ENCODE measurements at places on chromosomes 5 and 9.

GRCh38 chr5:67366691-67367395 lies 170.2 kb upstream of the CD180 start:
- DNase-seq, result no peak

GRCh38 chr9:120137186-120137840 lies 442.7 kb downstream of the CDK5RAP2 start:
- DNase-seq, result no peak

DNA sequence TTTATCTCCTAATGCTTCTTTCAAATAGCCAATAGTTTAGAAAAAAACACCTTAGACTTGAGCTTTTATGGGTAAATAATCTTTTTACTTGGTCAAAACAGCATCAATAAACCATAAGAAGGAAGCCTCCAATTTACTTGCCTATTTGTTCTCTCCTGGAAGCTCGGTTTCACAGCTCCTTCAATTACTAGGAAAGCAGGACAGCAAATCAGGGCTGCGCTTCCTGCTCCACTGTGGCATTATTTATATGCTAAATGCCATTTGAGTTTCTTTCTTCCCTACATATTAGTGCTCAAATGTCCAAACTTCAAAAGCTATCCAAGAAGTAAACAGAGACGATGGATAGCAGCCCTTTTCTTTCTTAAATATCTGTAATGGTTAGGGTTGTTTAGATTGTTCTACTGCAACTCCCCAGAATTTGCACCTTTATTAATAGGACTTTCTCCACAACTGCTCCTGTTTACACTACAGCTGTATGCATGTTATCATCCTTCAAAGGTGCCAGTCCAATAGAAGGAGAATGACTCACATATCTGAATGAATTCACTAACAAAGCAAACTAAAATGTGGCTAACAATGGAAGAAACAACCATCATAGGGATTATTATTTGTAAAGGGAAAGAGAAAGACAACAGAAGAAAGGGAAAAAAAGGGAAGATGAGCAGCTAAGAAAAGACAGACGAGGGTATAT lies 58.7 kb downstream of the MED27 start:
- no peak for DNase-seq

- DNase-seq, result no peak
Measured at GRCh38 chr9:107638521-107639310, 149.1 kb upstream of the KLF4 start.

DNA sequence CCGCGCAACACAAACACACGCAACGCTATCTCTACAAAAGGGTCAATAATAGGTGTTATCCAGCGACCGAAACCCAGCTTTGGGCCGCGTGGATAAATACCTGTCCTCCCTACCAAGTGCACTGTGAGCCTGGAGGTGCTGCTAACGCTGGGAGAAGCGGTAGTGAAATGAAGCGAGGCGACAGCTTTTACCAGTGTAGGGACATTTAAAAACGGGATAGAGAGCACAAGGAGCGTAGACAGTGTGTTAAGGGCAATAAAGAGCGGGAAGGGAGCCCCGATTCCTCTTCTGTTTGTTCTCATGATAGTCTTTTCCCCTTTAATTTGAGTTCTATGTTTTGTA lies 421 bp upstream of the DEPDC1B start:
- DNase-seq, result no peak

DNA sequence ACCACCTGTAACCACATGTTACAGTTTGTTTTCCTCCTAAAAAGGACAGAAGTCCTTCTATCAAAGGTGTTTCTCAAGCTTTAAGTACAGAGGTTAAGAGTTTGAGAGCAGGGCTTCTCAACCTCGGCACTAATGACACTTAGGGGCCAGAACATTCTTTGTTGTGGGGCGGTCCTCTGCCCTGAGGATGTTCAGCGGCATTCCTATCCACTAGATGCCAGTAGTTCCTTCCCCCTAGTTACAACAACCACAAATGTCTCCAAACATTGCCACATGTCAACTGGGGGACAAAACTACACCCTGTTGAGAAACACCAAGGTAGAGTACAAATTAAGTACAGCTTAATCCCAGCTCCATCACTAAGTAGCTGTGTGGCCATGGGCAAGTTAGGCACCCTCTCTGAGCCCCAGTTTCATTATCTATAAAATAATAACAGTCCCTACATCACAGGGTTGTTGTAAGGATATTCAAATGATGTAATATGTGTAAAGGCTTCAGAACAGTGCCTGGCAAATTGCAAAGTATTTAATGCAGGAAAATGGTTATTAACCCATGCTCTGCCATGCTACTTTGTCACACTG lies 44.6 kb downstream of the PIP5K1B start:
- DNase-seq, result no peak

- DNase-seq, result no peak
Measured at GRCh38 chr5:179288101-179288808, 57.0 kb downstream of the ADAMTS2 start.

- no peak for DNase-seq
Measured at GRCh38 chr9:130137641-130138081, 34.5 kb upstream of the NCS1 start.

DNA sequence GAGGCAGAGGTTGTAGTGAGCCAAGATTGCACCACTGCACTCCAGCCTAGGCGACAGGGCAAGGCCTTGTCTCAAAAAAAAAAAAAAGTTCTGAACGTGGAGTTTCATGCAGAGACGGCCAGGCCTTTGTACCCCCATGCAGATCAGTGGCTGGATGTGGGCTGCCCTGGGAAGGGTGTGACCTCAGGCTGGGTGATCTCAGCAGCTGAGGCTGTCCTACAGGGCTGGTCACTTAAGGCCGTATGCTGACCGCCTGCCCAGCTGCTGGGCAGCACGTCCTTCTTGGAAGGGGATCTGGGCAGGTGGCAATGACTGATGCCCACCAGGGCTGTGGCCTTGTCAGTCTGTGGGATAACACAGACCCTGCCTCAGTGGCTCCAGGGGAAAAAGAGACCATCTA lies 37.2 kb upstream of the GRHPR start:
- no peak for DNase-seq

DNA sequence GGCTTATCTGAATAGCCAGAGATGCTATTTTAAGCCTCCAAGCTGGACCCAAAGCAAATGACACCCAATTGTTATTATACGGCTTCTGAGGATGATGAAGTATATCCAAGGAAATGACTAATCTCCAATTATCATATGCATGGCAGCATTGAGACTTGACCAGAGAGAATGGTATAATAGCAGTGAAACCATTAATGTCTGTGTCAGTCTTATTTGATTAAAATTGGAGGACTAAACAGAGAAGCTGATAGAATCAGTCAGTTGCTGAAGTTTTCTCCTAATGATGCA lies 200.5 kb downstream of the EFNA5 start:
- DNase-seq, result no peak

- DNase-seq, result no peak
Measured at GRCh38 chr5:54205453-54205852, 104.9 kb downstream of the ARL15 start.

- no peak for DNase-seq
Measured at GRCh38 chr9:96607971-96608370, 11.7 kb downstream of the CDC14B start.

DNA sequence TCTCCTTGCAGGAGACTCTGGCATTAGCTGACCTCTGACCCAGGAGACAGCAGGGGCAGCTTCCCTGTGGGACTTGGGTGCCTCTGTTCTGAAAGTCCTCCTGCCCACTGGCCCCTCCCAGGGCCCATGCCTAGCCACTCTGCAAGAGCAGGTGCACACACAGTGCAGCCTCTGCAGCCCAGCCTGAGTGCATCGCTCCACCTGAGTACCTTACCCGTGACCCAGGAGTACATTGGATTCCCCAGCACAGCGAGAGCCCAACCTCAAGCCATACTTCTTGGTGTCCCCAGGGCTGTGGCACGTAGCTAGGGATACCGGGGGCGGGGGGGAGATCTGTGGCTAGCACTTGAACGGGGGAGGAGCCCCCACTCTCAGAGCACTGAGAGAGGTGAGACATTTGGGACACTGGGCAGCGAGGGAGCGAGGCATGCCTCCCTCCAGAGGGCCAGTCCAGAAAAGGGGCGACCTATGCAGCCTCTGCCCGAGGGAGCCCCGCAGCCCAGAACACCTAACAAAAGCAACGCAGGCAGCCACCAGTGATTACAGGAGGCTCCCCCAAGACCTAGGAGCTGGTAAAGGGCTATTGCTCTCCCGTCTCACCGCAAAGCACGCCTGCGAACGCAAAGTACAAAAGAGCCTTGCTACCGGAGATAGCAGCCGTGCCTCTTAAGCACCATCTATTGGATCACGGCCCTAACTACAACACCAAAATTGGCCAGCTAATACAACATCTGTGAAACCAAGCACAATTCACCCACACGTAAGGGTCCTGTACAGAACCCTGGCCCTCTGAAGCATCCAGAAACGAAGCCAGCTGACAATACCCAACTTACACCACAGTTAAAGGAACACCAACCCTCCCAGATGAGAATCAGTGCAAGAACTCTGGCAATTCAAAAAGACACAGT lies 826 bp upstream of the PRDM9 start:
- no peak for DNase-seq

DNA sequence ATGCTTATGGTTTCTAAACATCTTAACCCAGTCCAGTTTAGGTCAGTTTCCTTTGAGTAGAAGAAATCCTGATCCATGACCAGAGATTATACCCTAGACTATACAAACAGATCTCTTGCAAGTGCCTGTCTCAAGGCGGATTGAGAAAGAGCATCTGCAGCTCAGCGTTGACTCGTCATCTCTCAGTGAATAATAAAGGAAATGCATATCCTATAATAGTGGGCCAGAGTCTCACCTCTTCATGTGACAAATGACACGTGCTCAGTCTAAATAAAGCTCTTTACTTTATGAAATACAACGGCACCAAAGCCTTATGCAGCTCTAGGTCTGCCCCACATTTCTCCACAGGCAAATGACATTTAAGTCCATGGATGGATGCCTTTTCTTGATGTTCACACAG lies 179.4 kb upstream of the NR3C1 start:
- no peak for DNase-seq

DNA sequence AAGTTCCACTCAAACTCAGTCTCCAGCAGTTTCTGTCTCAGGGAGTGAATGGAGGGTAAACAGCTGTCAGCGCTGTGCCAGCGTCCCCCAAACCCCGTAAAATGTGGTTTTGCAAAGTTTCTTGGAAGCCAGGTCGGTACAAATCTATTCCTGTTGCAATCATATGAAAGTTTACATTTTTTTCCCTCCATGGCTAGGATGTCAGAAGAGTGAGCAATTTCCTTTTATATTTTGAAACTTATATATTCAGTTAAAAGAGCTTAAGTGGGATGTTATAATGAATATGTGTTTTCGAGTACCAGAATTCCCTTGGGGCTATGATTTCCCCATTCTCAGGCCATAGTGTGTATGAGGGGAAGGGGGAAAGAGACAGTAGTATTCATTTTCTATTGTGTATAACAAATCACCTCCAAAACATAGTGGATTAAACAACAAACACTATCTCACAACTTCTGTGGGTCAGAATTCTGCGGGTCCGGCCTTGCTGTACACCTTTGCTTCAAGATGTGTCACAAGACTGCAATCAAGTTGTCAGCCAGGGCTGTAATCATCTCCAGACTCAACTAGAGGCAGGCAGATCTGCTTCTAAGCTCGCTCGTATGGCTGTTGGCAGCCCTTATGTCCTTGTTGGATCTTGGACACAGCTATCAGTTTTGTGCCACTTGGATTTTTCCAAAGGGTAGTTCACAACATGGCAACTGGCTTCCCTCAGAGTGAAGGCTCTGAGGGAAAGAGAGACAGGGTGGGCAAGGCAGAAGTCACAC lies 107.4 kb downstream of the SNX18 start:
- DNase-seq, result no peak

DNA sequence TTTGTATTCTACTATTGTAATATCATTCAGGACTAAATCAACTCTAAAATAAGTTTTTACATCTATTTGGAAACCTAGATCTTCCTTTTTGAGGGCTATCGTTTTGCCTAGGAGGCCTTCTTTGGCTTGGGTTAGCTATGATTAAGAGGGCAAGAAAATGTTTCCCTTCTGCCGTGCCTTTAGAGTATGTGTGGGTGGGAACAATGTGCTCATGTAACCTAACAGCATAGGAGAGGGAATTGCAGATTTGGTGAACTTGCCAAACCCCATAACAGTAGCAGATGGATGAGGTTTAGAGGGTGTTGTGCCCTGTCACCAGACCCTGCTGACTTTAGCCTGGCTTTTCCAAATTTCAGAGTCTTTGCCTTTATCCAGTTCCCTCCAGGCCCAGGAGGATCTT lies 339.0 kb downstream of the ADGRV1 start:
- DNase-seq, result no peak

GRCh38 chr9:14627513-14627912 lies 65.7 kb downstream of the ZDHHC21 start:
- no peak for DNase-seq

- no peak for DNase-seq
Measured at GRCh38 chr5:55638455-55638854, 73.7 kb downstream of the SLC38A9 start.

GRCh38 chr9:122246666-122247065 lies 17.9 kb upstream of the LHX6 start:
- no peak for DNase-seq

DNA sequence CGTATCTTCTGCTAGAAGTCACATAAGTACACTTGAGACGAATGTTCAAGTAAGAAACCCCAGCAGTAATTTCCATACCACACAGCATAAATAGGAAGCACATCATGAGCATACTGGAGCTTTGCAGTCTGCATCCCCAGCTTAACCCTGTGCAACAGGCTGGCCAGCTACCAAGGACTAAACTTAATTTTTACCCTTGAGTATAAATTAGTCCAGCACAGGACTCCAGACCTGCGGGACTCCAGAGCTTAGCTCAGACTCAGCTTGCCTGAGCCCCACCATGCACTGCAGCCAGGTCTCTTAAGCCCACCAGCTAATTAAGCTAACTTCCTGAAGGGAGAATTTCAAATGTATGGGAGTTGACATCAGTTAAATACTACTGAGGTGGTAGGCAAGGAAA lies 491.0 kb downstream of the ARHGEF28 start:
- no peak for DNase-seq

GRCh38 chr9:97052735-97053134 lies 13.8 kb upstream of the CTSV start:
- no peak for DNase-seq

GRCh38 chr5:1743061-1743768 lies 56.4 kb downstream of the MRPL36 start:
- no peak for DNase-seq

DNA sequence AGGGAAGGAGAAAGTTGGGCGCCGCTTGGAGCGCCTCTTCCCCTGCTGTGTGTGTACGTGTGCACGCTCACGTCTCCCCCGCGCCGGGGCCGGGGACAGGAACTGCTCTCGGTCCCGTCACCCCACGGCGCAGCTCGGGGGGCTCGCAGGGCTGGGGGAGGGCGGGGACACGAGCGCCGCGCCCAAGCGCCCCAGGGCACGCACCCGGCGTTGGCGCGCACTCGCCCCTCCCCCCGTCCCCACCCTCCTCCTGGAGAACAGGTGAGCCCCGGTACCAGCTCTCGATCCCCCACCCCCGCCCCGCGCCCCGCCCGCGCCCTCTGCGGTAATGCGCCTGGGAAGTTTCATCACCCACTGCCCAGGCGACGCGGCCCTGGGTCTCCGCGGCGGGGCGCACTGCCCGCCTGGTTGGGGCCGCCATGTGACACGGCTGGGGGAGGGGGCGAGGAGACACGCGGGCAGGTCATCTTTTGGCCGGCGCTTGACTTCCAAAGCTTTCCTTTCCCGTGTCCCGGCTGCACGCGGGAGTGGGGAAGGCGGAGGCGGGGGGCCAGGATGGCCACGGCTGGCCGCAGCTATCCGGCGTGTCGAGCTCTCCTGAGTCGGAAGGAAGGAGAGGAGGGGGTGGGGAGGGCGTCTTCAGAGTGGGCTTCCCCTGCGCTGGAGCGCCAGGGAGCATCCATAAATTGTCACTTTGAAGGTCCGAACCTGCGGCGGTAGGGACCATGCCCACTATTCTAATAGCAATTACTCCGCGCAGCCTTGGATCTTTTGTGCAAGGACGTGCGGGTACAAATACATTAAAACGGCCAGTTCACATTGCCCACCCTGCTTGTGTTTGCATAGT lies 1.5 kb upstream of the STC2 start:
- DNase-seq, result no peak

Measured in stimulated activated CD8-positive, alpha-beta memory T cell treated with anti-CD3 and anti-CD28 coated beads, Interleukin-15, amount 100 ng/mL, for 4 hours (primary cell).